Stromal cell of bone marrow (primary cell): ENCODE measurements at places on chromosomes 13 and 19.

GRCh38 chr13:36717966-36718545 is 44.2 kb downstream of the SERTM1 start:
- peak; percentile 39 for DNase-seq

- no peak for DNase-seq
These were observed 88.4 kb upstream of the SOX1 start for GRCh38 chr13:111978546-111978945.

GRCh38 chr13:67410645-67411044 is 180.5 kb upstream of the PCDH9 start:
- no peak for DNase-seq

GRCh38 chr19:17519967-17520366 is 8.5 kb downstream of the PGLS start:
- DNase-seq = no peak

GRCh38 chr19:50349277-50350057 is 16.0 kb downstream of the NAPSA start:
- DNase-seq = no peak

- DNase-seq = no peak
These were observed 67.8 kb downstream of the CEBPG start for GRCh38 chr19:33441277-33441699.

- no peak for DNase-seq
These were observed 12.3 kb upstream of the TNFSF13B start for GRCh38 chr13:108257248-108257647.

DNA sequence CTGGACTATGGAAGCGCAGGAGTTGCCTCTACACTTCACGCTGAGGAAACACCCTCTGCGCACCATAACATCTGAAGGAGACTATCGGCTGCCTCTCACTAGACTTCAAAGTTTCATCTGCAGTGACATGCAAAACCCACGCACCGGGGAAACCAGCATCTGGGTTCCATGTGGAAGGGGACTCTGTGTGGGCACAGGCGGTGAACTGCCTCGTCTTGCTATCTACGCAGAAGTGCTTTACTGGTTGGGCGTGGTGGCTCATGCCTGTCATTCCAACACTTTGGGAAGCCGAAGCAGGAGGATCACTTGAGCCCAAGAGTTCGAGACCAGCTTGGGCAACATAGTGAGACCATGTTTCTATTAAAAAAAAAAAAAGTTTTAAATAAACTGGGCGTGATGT is 116.4 kb downstream of the STK24 start:
- no peak for DNase-seq

- peak; percentile 3 for DNase-seq
These were observed 21.5 kb upstream of the GSX1 start for GRCh38 chr13:27770809-27771208.

GRCh38 chr13:104832231-104832630 is 1703.2 kb downstream of the EFNB2 start:
- no peak for DNase-seq

DNA sequence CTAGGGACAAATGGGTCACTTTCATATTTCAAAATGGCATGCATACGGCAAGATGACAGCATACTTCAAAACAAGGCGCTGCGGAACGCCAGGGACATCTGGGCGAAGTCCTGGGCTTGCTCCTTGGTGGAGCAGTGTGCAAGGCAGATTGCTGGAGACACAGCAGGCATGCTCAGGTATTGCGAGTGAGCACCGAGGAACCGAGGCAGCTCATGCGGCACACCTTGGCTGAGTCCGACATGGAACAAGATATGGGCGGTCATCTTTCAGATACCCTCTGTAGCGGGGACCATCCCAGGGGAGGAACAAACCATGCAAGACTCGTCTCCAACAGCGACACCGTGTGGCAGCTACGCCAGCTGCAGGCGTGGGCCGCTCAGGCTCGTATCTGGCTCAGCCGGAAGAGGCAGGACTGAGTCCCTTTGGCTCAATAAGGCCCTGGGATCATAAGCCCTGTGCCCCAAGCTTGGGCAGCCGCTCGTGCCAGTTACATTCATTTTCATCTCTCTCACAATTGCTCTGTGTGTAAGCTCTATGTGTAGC is 112.4 kb downstream of the NUFIP1 start:
- DNase-seq = no peak

GRCh38 chr13:59399513-59399912 is 764.2 kb downstream of the DIAPH3 start:
- DNase-seq = no peak

GRCh38 chr19:45130888-45131615 is 29.7 kb downstream of the NKPD1 start:
- DNase-seq = no peak

- DNase-seq = no peak
These were observed 400.5 kb upstream of the SLC10A2 start for GRCh38 chr13:103466761-103467160.
